Metanephros (tissue), 2 donors: ENCODE measurements at places on chromosomes 3 and 15. TPM values are rescaled to one million over a fixed set of nuclear protein-coding genes. Genes with fewer than 3 reads are reported as not detected.

TM4SF1 gene
- 94.5 TPM for total RNA-seq

CD96 gene
- 2.6 TPM for total RNA-seq

CD86 gene
- total RNA-seq: 5.2 TPM

SCN5A gene
- 0.76 TPM for total RNA-seq

BMF gene
- 38.5 TPM for total RNA-seq

CKMT1A gene
- 0.47 TPM for total RNA-seq

RGMA gene
- total RNA-seq: 14.6 TPM

AADACL2 gene
- total RNA-seq: not detected

SEMA5B gene
- 21.7 TPM for total RNA-seq

GOLGA8J gene
- 0.12 TPM for total RNA-seq

ZPLD1 gene
- total RNA-seq: 0.12 TPM

GP5 gene
- 1.6 TPM for total RNA-seq

TGM5 gene
- not detected for total RNA-seq

ATP13A5 gene
- total RNA-seq: not detected

OSTN gene
- 8.3 TPM for total RNA-seq

SYNPR gene
- not detected for total RNA-seq

MESP1 gene
- total RNA-seq: 1.3 TPM

THPO gene
- total RNA-seq: 0.88 TPM

NTRK3 gene
- 27.2 TPM for total RNA-seq

MCTP2 gene
- 21.3 TPM for total RNA-seq

CIB2 gene
- total RNA-seq: 14.0 TPM

GOLGA6L4 gene
- total RNA-seq: 3.0 TPM
